ENCODE measurements at places on chromosomes 6 and 20. TPM values are rescaled to one million over a fixed set of nuclear protein-coding genes. Genes with fewer than 3 reads are reported as not detected.

DNA sequence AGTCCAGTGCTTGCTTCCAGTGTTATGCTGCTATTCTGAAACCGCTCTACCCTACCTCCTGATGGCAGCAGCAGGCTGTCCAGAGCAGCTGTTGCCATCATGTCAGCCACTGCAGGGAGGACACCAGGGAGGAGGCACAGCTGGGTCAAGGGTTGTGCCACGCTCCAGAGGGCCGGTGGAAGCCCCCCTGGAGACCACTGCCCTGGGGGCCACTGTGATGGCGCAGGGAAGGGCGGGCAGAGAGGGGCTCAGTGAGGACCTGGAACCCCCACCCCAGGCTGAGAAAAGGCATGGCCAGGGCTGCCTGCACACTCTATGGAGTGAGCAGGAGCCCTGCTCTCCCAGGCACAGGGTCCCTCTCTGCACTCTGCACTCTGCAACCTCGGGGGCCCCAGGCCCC is 271.3 kb upstream of the BTBD3 start:
- no peak for DNase-seq

DNA sequence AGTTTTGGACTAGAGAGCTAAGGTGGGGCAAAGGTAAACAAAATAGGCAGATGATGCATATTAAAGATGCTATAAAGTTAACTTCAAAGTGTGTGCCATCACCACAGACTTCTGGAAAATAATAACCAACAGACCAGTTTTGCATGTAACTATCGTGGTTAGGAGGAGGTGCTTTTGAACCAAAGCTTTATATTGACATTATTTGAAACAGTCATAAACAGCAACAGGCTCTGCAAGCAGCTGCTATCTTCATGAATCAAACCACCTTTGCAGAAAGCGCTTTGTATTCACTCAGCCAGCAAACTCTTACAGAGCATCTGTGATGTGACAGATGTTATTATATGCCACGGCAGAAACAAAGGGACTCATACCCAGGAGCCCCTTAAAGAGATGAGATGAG is 81.9 kb downstream of the CRYBG1 start:
- DNase-seq: no peak

- DNase-seq: no peak
Observed at GRCh38 chr20:54197621-54198604, 10.0 kb upstream of the PFDN4 start.

GHRH gene
- total RNA-seq: 1.5 TPM

TBX18 gene
- 13.1 TPM for total RNA-seq

MCCD1 gene
- not detected for total RNA-seq

OR2H2 gene
- not detected for total RNA-seq

DNA sequence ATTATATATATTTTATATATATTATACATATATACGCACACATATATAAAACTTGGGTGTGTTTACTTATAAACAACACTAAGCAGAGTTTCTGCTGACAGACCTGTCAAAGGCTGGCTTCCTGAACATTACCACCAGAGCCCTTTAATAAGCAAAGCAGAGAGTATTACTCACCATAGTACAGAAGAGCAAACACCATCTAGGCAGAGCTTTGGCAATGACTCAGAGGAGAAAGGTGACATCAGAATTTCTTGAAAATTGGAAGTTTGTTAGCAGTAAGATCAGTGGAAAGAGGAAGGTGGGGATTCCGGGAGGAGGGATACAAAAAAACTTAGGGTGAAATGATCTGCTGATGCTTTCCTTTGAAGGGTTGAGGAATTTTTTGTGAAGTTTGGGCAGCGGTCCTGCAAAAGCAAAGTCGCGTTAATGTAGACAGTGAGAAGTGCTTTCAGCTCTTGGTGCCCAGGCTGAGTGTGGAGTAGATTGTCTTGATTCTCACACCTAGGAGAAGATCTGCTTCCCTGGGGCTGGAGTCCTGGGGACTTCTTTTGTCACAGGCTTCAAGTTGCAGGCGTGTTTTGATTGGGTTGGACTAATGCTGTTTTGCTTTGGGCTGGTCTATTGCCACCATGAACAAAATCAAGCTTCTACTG is 109.6 kb upstream of the BACH2 start:
- DNase-seq: no peak

- DNase-seq: no peak
Observed at GRCh38 chr20:58274384-58274783, 35.1 kb upstream of the RAB22A start.

GRCh38 chr6:81450180-81450579 is 302.3 kb downstream of the TENT5A start:
- DNase-seq: no peak

DNA sequence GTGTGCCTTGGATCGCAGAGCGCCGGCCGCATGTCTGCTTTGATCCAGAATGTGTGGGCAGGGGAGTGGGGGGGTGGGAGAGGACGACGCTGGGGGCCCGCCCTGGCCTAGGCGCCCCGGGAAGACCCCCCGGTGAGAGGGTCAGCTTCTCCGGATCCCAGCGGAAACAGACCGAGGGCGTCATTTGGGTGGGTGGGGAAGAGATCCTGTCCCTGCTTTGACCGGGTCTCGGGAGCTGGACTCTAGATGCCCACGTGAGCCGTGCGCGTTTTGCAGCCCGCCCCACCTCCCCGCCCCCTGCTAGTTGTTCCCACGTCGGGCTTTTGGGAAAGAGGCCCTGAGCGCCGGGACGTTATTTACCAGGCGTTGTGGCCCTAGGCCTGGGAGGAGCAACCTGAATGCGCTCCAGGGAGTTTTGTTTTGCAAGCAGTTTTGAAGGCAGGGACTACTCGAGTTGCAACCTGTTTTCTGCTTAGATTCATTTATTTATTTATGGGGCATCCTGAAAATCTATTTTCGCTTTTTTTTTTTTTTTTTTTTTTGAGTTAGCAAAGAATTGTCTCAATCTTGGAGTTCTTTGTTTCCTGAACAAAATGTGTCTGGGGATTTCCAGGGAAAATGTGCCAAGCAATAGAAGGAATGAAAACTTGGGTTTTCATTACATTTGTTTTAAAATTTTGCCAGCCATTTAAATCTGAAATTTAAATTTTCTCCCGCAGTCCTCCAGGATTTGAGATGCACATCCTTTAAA is 1.6 kb downstream of the DSP start:
- no peak for DNase-seq

DNA sequence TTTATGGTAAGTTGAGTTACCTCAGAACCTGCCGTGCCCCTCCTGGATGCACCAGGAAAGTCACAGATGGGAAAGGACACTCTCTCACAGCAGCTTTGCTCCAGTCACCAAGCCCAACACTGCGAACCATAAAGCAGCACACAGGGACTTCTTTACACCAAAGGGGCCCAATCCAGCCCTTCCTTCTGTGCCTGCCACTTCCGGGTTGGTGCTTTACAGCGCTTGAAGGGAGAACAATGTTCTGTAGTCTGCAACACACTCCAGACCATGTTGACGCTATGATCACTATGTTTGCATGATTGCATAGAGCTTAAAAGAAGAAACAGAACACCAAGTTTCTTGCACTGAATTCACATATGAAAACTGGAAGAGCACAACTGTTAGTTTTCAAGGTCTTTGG is 57.1 kb downstream of the SERAC1 start:
- DNase-seq: no peak

HLA-DQA1 gene
- total RNA-seq: 0.63 TPM

DNA sequence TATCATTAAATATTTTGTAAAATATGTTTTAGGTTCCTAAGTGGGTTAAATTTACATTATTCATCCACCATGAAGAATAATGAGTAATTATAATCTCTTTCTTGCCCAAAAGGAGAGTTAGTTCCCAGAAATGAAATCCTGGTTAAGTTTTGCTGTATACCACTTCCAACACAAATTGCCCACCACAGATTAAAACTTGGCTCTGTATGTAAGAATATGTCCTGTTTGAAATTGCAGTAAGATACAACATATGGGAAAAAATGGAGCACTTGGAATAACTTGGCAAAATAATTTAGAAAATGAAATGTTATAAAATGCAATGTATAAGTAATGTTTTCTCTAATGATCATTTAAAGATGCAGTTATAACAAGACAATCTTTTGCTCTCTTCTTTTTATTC is 64.3 kb upstream of the GJE1 start:
- no peak for DNase-seq

SALL4 gene
- total RNA-seq: not detected

- no peak for DNase-seq
Observed at GRCh38 chr6:159627939-159628338, 65.1 kb downstream of the SOD2 start.

DNA sequence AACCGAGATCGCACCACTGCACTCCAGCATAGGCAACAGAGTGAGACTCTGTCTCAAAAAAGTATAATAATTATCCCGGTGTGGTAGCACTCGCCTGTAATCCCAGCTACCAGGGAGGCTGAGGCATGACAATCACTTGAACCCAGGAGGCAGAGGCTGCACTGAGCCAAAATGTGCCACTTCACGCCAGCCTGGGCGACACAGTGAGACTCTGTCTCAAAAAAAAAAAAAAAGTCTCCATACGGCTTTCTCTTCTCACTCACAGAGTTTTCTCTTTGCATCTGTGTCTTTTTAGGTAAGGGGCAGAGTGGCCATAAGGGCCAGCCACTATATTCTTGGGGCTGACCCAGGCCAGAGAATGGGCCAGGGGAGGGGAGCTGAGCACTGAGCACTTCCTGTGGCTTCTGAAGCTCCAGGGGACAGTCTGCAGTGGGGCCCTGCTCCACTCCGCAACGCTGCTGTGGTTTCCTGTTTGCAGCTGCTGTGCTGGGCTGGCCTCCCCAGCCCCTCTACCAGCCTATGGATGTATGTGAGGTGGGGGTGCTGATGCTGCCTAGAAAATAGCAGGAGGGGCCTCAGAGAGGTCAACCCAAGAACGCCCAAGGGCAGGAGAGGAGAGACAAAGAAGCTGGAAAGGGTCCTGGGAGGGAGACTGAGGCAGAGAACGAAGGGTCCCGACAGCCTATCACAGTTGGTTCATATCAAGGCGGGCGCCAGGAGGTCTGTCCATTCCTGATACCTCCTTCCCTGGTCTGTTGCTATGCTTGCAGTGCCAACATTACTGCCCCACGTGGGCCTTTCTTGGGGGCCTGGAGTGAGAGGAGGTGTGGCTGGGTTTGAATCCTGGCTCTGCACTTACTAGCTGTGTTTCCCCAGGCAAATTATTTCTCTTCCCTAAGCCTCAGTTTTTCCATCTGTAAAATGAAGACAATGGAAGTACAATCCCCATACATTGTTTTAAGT is 16.0 kb downstream of the SLA2 start:
- no peak for DNase-seq

GRCh38 chr20:13929836-13930235 is 60.6 kb downstream of the SEL1L2 start:
- DNase-seq: no peak

- no peak for DNase-seq
Observed at GRCh38 chr6:131387562-131388447, 185.2 kb upstream of the ARG1 start.

DNA sequence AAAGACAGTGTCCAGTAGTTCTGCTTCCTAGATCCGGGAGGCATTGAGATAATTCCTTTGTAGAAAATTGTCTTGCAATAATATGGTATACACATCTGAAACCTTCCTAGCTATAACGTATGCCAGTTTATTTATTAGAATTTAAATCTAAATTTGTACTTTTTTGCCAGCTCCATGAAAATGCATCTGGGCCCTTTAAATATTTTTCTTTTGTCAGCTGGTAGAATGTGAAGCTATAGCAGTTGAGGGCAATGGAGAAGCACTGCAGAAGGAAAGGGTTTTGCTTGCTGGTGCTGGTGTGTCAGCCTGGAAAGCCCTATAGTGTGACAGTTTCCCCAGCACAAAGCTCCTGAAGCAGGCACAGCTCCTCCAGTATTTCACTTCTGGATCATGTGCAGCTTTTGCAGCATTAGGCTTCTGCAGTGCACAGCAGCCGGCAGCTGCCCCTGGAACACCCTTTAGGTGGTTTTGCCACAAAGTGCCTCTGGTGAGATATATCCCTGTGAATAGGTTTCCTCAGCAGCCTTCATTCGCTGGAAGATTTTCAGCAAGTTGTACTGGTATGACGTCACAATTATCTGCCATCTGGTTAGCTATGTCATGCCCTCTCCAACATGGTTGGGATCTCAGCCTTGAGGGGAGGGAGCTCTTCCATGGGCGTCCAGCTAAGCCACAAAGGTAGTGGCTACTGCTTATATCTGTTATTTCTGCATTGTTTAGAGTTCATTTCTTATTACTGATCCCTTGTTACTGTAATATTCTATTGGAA is 40.0 kb upstream of the L3MBTL3 start:
- no peak for DNase-seq

DNA sequence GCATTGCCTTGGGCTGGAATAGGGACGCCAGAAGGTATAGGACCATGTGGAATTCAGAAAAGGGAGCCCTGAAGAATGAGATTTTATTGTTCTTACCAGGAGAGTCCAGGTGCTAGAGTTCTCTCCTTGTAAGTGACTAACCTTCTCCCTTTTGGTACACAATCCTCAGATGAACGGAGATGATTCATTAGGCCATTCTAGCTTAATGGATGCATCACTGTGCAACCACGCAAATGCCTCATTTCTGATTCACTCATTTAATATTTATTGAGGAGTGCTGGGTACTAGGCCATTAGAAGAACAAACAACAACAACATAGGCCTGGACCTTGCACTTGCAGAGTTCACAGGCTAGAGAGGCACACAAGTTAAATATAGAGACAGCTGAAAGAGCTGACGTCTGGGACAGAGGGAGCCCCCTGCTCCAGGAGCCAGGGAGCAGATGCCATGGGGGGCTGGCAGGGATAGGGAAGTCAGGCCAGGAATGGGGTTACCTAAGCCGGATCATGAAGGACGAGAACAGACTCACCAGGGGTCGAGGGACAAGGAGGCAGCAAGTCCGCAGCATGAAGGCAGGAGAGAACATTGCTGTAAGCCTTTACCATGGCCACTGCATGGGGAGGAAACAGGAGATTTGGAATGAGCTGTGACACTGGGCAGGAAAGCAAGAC is 179.5 kb upstream of the AKAP12 start:
- no peak for DNase-seq

MOCS3 gene
- 3.1 TPM for total RNA-seq

DNA sequence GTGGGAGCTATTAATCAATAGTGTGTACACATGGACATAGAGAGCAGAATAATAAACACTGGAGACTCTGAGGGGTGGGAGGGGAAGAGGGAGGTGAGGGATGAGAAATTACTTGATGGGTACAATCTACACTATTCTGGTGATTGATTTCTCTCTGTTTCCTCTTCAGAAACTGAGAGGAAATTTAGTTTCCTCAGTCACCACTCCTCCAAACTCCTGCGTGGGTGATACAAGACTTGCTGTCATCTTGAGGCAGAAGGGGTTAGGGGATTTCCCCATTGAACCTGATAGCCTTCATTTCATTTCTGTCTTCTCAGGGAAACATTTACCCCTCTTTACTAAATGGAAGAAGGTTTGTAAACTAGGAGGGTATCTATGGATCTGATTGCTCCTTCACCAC is 84.3 kb upstream of the ESR1 start:
- DNase-seq: no peak

Data from right atrium auricular region (tissue), 2 donors.